ENCODE measurements at places on chromosomes 13 and 19.

DNA sequence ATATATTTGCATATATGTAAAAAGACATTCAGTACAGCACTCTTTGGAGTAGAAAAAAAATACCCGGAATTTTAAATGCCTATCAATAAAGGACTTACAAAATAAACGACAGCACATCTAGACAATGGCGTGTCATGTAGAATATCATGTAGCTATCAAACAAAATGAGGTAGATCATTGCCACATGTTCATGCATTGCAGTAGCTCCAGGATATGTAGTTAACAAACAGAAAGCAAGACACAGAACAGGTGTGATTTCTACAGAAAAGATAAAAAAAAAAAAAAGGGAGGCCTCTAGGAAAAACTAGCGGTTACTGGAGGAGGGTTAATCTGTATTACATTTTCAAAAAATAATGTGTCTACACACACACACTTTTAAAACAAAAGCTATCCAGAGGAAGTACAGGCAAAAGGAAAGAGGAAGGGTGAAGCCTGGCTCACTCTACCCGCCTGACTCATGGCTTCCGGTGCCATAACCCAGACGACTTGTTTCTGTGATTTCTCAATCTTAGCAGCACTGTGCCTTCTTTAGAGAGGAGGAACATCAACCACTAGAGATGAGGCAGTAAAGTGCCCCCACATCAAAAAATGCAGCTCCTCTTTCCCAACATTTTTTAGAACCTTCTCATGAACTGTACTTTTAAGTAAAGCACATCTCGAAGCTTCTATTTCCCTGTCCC, 6.9 kb downstream of the KCTD12 start:
- peak; percentile 91 for DNase-seq

GRCh38 chr13:25660996-25661395, 289.2 kb downstream of the ATP8A2 start:
- no peak for DNase-seq

DNA sequence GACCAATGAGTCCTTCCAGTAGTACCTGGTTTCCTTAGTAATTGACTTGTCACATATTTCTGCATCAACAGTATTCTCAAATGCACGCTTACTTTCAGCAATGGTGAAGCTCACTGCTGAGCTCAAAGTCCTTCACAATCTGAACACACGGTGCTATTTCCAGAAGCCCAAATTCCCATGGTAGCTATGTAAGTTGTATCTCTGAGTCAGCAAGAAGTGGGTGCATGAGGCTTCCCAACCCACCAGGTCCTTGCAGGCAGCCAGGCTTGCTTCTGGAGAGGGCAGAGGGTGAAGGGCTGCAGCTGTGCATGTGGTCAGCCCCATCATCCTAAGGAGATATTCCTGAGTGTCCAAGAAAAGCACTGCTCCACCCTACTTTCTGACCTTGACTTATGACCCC, 25.7 kb downstream of the COL4A2 start:
- DNase-seq, result peak; percentile 61

DNA sequence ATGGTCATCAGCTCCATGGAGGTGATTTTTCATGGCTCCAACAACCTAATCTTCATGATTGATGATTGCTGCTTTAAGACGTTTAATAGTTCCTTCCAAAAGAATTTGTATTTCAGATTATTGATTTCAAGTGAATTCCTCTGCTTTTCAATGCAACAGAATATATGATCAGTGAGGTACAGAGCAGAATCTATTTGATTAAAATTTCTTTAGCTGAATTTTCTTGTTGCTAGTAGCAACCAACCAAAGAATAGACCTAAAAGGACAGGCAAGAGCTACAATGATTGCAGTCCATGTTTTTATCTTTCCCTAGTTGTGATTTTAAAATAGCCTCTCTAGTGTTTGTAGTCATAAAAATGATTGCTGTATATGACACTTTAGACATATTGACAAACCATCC, 76.8 kb upstream of the SCEL start:
- DNase-seq, result no peak

- DNase-seq, result no peak
Measured at GRCh38 chr13:74662905-74663304, 528.7 kb upstream of the KLF12 start.

GRCh38 chr19:47860602-47861297, 1.7 kb downstream of the TPRX2 start:
- DNase-seq, result peak; percentile 31

DNA sequence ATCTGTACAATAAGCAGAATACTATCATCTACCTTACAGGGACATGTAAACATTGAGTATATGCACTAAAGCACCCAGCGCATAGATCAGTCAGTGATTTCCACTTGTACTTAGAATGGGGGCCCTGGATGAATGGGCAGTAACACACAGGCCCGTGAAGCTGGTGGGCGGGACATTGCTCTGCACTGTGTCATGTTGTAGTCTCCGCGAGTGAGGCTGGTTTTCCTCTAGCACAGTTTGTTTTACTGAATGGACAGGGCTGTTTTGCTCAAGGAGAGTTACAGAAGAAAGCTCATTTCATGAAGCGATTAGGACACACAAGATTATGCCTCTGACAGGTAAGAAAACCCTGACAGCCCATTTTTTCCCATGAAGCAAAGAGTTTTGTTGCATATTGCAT, 86.4 kb upstream of the SOX21 start:
- DNase-seq, result no peak

DNA sequence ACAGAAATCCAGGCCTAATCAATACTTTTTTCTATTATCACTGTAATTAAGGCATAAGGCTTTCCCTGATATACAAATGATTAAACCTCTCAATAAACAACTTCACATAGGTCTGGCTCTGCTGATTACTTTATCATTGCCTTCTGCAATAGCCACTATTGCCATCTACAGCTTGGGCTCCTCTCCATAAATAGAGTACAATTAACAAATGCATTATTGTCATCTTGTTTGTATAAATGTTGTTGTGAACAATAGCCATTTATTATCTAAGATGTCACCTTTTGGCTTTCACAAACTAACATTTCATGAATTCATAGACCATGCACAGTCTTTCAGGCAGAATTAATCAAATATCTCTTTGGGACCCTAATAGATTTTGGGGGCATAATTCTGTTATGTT, 53.3 kb downstream of the NHLRC3 start:
- no peak for DNase-seq

DNA sequence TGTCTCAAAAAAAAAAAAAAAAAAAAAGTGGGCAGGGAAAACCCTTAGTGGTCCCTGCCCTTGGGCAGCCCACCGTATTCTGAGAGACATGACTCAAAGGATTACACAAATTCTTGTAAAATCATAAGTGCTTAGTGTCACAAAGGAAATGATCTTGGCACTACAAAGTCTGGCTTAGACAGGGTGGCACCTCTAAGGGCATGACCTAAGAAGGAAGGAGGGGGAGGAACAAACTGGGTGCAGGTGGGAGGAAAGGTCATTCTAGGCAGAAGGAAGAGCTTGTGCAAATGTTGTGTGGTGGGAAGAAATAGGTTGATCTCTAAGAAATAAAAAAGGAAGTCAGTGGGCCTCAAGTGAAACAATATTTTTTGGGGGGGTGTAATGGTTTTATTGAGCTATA, 10.4 kb downstream of the PNPLA6 start:
- DNase-seq, result no peak

GRCh38 chr13:72678312-72678711, 49.1 kb downstream of the MZT1 start:
- no peak for DNase-seq

GRCh38 chr13:48518083-48518482, 14.8 kb downstream of the RCBTB2 start:
- no peak for DNase-seq

GRCh38 chr13:47845981-47846380, 155.1 kb downstream of the SUCLA2 start:
- DNase-seq, result no peak

Data from cardiac septum (tissue), 1 donor.